Right hindlimb (tissue), 1 donor: ENCODE measurements at places on chromosomes 7 and 10.

- no peak for DNase-seq
These were observed 245.5 kb upstream of the PPP2R2D start for GRCh38 chr10:131655101-131655849.

DNA sequence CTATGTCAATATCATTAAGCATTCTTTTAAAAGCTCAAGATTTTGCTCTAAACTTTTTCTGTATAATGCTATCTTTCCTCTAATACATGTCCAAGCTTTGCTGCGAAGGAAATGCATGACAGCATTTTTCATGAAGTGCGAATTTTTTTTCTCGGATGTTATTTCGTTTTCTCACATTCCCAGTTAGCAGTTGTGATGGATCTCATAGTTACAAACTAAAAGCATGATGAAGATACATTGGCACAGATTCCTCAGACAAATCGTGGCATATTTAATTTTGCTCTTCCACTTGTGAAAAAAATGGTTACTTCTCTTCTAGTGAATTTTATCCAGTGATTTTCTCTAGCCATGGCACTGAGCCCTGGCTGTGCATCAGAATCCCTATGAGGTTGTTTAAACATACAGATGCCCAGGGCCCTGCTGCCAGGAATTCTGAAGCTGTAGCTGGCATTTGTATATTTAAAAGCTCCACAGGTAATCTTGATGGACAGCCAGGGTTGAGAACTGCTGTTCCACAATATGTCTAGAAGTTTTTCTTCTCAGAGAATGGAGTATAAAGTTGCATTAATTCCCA lies 299.8 kb upstream of the NEBL start:
- DNase-seq = no peak

- peak; percentile 35 for DNase-seq
These were observed 151.5 kb downstream of the RNF216 start for GRCh38 chr7:5629941-5630340.

GRCh38 chr10:71516890-71517289 lies 120.2 kb downstream of the CDH23 start:
- DNase-seq = no peak

DNA sequence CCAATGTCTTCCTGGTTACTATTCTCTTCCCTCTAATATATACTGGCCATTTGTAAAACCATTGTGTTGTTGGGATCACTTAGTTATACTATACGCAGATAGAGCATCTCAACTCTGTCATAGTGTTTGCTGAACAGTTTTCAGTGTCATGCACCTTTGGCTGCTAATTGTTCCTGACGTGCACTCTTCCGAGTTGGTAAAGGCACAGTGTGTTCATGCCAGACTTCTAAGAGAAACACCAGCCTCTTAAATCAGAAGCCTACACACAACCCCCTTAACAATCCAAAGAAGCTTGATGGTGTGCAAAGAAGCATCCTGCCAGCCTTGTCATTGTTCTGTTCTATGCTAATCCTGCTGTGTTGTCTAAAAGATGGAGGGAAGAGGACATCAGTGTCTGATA lies 131.1 kb downstream of the MAPK8 start:
- no peak for DNase-seq

- DNase-seq = no peak
These were observed 50.0 kb upstream of the PITRM1 start for GRCh38 chr10:3222626-3223025.

DNA sequence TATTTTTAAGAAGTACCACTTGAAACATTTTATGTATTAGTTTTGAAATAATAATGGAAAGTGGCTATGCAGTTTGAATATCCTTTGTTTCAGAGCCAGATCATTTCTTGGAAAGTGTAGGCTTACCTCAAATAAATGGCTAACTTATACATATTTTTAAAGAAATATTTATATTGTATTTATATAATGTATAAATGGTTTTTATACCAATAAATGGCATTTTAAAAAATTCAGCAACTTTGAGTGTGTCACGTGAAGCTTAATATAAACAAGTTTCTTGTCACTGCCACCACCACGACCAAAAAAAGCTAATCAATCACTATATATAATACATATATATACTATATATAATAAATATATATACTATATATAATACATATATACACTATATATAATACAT lies 4.8 kb downstream of the IL6 start:
- DNase-seq = no peak

GRCh38 chr7:30285067-30285535 lies 704 bp downstream of the ZNRF2 start:
- no peak for DNase-seq

- DNase-seq = no peak
These were observed 43.5 kb upstream of the CDC14C start for GRCh38 chr7:48880851-48881250.

DNA sequence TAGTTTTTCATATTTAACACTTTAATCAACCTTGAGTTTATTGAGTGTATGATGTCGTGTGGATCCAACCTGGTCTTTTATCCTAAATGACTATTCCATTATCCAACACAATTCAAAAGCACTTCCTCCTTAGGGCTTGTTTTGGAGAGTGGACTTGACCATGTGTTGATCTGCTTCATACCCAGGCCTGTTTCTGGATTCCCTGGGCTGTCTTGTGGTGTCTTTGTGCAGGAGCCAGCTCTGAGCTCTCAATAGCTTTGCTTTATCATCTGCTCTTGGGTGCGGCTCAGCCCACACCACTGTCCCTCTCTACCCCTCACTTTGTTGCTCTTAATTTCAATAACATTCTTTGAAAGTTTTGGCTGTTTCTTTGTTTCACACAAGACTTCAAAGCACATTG lies 70.9 kb upstream of the CHST15 start:
- no peak for DNase-seq

DNA sequence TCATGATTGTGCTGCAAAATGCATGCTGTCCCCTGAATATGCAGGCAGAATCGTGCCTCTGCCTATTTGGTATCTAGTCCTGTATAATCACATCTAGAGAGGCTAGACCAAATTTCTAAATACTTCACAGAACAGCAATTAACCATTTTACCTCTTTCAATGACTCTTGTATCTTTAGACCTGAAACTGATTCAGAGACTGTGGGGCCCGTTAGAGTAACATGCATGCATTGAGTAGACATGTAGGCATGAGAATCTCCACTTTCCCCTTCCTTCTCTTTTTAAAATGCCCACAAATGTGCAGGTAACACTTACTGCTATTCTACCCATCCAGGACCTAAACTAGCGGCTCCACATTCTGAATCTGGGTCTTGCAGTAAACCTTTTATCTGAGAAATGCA lies 8.8 kb downstream of the ZNF92 start:
- no peak for DNase-seq

DNA sequence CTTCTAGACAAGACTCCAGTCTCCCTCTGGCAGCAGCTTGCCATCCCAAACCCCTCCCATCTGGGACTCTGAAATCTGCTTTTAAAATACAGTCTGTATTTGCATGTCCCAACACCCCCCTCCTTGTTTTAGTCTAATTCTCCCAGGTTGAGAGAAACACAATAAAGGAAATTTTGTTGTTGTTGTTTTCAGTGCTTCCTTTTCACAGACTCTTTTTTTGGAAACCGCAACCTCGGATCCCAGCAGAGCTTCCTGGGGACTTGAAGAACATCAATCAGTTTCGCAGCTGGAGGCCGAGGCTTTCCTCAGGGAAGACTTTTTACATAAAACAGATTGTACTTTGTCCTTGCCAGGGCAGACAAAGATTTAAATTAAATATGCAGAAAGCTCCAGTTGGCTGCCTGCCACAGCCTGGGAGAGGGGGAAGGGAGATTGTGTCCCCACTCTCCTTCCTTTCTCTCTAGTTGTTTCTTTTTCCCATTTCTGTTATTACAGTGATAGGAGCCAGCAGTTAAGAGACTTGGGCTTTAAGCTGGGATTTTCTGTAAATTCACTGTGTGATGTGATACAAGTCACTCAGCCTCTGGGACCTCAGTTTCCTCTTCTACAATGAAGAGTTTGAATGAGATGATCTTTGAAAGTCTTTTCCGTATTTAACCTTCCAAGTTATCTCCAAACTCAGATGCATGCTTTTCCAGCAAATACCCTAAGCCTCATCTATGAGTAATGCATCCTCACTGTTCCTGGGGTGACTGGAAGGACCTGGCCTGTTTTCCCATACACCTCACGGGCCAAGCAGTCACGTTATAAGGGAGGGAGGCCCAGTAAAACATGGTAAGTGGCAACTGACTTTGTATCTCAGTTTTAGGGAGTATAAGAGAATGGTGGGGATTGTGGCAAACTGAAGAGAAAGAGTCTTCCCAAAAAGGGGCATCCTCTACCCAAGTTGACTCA lies 192.3 kb downstream of the REEP3 start:
- DNase-seq = peak; percentile 94

- peak; percentile 72 for DNase-seq
These were observed 59.0 kb downstream of the YKT6 start for GRCh38 chr7:44259547-44260457.

GRCh38 chr10:77391605-77392235 lies 245.9 kb downstream of the KCNMA1 start:
- DNase-seq = peak; percentile 85

- no peak for DNase-seq
These were observed 43.3 kb upstream of the SLC26A3 start for GRCh38 chr7:107846324-107846723.

- no peak for DNase-seq
These were observed 48.1 kb upstream of the GATA3 start for GRCh38 chr10:8006274-8006999.

GRCh38 chr7:105452085-105452484 lies 63.4 kb upstream of the SRPK2 start:
- peak; percentile 45 for DNase-seq

- peak; percentile 42 for DNase-seq
These were observed 606.4 kb downstream of the SORCS1 start for GRCh38 chr10:106557951-106558733.

DNA sequence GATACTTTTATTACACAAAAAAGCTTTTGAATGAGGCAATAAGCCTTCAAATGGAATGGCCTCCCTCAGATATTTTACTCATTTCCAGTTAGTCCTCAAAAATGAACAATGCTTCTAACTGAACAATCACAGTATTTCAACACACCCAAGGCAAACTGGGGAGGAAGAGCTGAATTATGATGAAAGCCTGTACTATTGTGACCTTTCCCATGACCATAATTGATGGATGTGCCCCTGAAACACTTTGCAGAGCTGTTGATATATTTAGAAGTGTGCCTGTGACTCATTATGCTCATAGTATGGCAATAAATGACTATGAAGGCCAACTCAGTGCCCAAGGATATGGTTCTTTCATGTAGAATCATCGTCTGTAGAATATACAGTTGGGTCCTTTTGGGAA lies 248.1 kb downstream of the AHR start:
- no peak for DNase-seq

- DNase-seq = no peak
These were observed 34.9 kb upstream of the KIAA1217 start for GRCh38 chr10:24174014-24174413.

DNA sequence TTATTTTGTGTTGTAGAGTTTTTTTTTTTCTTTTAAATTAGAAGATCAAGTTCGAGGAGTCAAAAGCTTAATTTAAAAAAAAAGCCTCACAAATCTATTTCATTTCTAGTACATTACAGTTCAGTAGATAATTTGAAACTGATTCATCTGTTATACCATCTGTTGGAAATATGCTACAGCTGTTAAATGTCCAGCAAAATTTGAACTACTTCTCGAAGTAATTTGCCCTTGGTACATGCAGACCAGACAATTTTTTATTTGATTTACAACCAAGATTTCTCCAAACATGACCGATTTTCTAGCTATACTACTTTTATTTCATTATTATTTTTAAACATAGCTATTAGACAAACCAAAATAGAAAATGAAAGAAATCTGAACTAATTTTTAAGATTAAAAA lies 647.9 kb downstream of the CNTNAP2 start:
- no peak for DNase-seq

DNA sequence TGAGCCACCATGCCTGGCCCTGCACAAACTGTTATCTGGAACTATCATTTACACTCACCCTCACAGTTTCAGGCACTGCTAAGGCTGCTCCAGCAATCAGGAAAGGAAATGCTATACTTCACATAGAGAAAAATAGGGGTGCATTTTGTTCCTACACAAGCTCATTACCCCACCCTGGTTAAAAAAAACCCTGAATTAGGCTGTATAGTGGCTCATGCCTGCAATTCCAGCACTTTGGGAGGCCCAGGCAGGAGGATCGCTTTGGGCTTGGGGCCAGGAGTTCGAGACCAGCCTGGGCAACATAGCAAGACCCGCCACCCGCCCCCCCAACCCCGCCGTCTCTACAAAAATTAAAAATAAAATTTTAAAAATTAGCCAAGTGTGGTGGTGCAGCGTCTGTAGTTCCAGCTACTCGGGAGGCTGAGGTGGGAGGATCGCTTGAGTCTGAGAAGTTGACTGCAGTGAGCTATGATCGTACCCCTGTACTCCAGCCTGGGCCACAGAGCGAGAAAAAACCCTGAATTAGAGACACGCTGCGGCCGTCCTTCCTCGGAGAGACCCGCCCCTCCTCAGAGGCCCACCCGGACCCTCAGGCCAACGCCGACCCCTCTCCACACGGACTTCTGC lies 539 bp downstream of the PTCD1 start:
- DNase-seq = no peak

GRCh38 chr10:122098924-122099323 lies 110.0 kb downstream of the TACC2 start:
- DNase-seq = peak; percentile 68

GRCh38 chr7:103664577-103664976 lies 218.6 kb upstream of the SLC26A5 start:
- DNase-seq = no peak

GRCh38 chr10:78531088-78531487 lies 497.4 kb downstream of the RPS24 start:
- no peak for DNase-seq

DNA sequence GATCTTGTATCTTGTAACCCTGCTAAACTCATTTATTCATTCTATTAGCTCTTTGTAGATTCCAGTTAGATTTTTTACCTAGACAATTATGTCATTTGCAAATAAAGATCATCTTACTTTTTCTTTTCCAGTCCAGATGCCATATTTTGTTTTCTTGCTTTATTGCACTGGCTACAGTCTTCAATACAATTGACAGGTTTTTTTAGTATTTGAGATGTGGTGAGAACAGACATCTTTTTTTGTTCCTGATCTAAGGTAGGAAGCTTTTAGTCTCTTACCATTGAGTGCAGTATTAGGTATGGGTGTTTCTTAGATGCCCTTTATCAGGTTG lies 12.1 kb downstream of the SPRN start:
- no peak for DNase-seq

DNA sequence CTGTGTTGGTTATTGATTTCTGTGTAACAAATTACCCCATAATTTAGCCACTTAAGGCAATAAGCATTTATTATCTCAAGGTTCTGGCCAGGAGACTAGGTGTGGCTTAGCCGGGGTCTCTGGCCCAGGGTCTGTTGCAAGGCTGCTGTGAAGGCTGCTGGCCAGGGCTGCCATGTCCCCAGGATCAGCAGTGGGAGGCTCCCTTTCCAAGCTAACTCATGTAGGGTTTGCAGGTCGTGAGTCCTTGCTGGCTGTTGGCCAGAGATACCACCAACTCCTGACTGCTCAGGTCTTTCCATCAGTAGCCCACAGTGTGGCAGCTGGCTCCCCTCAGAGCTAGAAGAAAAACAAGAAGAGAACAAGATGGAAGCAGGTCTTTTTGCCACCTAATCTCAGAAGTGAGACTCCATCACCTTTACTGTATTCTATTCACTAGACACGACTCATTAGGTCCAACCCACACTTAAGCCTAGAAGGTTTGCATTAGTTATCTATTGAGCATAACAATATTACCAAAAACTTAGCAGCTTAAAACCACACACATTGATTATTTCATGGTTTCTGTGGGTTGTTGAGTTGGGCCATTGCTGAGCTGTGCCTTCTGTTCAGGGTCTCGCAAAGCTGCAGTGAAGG lies 185.6 kb downstream of the PFKFB3 start:
- DNase-seq = no peak
